Stimulated activated CD4-positive, alpha-beta T cell treated with anti-CD3 and anti-CD28 coated beads, Interleukin-4, amount 100 ng/mL, for 4 hours (primary cell): ENCODE measurements at places on chromosomes 5 and 9.

DNA sequence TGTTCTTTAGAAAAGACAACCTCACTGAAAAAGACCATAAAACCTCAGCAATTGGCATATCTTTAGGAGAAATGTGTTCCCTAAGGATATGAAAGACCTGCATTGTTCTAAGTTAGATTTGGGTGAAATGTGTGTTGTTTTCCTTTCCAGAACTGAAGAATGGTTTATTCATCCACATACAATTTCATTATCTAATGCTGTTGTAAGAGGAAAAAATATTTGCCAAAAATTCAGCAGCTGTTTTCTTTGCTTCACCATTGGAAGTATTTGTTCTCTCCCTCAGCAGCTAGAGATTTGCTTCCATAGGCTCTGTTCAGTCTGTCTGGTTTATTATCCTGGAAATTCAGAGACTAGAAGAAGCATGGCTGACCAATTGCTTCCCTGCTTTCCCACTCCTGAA lies 150.9 kb downstream of the ISOC1 start:
- no peak for DNase-seq

DNA sequence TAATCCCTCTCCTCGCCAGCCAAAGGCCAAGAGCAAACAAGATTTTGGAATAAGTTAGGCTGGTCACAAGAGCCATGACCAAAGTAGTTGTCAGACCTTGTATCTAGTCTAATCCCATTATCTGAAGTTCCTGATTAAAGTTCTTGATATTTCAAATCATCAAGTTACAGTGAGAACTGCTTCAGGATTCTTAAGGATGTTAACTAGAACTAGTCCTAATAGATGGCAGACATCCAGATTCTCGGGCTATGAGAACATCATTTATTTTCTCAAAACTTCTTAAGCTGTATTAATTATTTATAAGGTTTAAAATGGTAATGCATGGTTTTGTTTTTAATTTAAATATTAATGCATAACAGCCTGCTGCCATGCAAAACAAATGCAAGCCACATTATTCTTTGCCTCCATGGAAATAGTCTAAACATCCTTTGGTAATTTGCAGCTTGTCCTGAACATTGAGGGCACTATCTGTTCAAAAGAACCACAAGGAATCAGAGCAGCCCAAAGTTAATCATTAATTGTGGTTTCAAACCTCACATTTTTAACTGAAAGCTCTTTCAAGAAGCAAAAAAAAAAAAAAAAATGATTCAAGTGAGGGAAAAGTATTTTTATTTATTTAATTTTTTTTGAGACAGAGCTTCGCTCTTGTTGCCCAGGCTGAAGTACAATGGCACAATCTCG lies 95.1 kb downstream of the TTC39B start:
- no peak for DNase-seq

- DNase-seq = no peak
Measured at GRCh38 chr5:180804129-180804618, 1.6 kb upstream of the MGAT1 start.

- DNase-seq = no peak
Measured at GRCh38 chr9:132641216-132641615, 28.6 kb downstream of the DDX31 start.

DNA sequence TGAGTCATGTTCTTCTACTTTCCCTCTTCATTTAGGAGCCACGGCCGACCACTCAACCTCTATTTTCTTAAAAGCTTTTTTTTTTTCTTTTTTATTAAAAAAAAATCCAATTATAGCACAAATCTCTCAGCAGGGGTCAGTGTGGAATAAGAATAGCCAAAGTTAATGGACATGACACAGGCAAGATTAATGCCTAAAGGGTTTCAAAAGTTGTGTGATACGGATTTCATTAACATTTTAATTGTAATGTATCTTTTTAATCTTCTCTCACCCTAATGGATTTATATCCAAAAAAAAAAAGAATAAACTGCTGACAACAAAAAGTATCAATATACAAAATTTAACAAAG lies 5.4 kb downstream of the NACC2 start:
- no peak for DNase-seq

GRCh38 chr5:132237141-132237540 lies 9.5 kb upstream of the P4HA2 start:
- DNase-seq = no peak

DNA sequence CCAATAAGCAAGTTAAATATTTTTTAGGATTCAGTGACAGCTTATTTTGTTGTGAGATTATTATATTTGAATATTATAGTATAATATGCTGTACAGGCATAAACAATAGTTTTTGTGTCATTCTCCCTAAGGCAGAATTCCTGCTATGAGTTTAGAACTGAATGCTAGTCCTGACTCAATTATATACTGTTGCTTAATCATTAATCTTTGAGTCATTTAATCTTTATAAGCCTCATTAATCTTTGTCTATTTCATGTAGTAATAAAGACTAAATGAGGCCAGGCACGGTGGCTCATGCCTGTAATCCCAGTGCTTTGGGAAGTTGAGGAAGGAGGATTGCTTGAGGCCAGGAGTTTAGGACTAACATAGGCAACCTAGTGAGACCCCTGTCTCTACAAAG lies 3.6 kb upstream of the DCP2 start:
- no peak for DNase-seq

DNA sequence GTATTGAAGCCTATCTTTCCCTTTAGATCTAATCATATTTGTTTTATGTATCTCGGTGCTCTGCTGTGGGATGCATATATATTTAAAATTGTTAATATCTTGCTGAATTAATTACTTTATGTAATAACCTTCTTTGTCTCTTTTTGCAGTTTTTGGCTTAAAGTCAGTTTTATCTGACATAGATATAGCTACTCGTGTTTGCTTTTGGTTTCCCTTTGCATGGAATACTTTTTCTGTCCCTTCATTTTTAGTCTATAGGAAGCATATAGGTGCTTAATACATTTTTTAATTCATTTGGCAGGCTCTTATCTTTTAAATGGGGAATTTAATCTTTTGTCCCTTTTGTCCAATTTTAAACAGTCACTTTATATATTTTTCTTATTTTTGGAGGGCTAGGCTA lies 360.6 kb upstream of the PRR16 start:
- no peak for DNase-seq

DNA sequence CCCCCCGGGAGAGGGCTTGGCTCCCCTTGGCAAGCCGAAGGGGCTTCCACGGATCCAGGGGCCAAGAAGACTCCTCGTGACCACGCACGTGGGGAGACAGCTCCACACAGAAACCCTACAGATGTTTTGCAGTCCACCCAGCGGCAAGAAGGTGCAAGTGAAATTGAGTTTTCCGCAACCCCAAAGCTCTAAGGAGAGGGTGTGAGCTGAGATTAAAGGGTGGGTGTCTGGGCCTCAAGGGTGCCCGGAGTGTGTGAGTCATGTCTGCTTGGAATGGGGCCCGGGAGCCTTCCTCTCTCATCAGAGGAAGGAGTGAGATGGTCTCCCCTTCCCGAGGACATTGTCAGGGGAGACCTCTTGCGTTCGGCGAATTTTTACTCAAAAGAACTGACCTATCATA lies 79.1 kb downstream of the OLFM1 start:
- DNase-seq = no peak

- no peak for DNase-seq
Measured at GRCh38 chr9:95626341-95626740, 109.6 kb upstream of the PTCH1 start.

GRCh38 chr5:119323601-119324000 lies 32.2 kb upstream of the TNFAIP8 start:
- DNase-seq = no peak

DNA sequence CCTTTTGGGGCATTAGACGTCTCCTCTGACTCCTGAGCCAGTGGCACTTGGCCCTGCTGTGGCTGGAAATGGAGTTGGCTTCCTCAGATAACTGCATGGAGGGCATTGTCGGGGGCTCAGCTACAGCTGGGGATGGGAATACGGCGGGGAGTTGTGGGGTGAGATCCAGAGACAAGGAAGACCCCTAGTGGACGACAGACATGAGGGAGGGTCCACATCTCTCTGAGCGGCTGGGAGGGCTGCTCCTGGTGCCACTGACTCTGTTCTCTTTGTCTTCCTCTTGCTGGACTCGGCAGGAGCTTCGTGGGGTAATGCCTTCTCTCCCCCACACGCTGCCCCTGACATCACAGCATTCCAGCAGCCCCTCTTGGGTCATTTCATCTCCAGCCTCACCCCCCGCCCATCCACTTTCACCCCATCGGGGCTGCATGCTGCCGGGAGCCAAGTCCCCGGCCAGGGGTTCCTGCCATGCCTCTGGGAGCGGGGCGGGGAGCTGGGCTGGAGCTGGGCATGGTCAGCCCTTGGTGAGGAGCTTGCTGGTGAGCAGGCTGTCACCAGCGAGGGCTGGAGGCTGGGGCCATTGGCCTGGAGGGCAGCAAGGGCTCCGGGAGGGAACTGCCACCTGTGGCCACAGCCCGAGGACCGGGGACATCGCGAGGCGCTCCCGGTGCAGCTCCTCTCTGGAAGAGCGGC lies 172.3 kb downstream of the CACNA1B start:
- no peak for DNase-seq

DNA sequence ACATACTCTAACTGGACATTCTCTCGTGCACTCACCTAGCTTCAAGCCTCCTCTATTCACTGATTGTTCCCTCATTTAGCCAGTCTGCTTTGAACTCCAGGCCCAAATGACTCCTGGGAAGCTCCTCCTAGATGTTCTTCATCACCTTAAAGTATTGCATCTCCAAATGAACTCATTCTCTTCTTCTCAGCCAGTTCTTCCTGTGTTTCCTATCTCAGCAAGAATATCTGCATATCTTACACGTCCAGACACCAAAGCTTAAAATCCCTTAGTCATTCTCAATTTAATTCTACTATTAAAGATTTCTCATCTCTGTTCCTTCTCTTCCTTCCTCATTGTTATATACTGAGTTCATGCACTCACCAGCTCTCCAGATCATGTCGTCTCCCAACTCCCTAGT lies 118.6 kb upstream of the DAB2 start:
- no peak for DNase-seq

- no peak for DNase-seq
Measured at GRCh38 chr5:60776343-60776742, 67.7 kb downstream of the ELOVL7 start.

DNA sequence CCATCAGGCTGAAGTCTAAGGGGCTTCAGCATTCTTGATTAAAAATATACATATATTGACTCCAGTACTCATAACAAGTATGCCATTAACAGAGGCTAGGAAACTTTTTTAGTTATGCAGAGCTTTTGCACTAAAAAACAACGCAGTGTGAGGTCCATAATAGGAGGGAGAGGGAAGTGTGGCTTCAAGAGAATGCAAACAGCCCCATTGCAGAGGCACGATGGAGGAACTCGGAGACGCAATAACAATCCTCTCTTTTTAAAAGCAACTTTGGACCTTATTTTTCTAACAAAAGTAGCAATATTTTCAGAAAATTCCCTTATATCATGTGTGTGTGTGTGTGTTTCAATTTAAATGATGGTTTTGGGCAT lies 150.0 kb upstream of the PTCH1 start:
- no peak for DNase-seq

- DNase-seq = no peak
Measured at GRCh38 chr9:87732756-87733155, 6.8 kb downstream of the CTSL start.

- DNase-seq = no peak
Measured at GRCh38 chr9:131701436-131701781, 38.5 kb downstream of the RAPGEF1 start.

- DNase-seq = no peak
Measured at GRCh38 chr5:154371687-154372086, 74.1 kb upstream of the SAP30L start.

GRCh38 chr5:126540631-126541030 lies 54.4 kb downstream of the ALDH7A1 start:
- no peak for DNase-seq

GRCh38 chr9:38292480-38292879 lies 100.0 kb upstream of the ALDH1B1 start:
- DNase-seq = no peak

- no peak for DNase-seq
Measured at GRCh38 chr5:8848997-8849594, 696.8 kb downstream of the SEMA5A start.

DNA sequence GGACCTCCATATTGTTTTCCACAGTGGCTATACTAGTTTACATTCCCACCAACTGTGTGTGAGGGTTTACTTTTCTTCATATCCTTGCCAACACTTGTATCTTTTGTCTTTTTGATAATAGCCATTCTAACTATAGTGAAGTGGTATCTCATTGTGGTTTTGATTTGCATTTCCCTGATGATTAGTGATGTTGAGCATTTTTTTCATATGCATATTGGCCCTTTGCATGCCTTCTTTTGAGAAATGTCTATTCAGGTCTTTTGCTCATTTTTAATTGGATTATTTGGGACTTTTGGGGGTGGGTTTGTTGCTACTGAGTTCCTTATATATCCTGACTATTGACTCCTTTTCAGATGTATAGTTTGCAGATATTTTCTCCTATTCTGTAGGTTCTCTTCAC lies 44.4 kb downstream of the FEM1C start:
- no peak for DNase-seq

GRCh38 chr9:70924895-70925547 lies 196.4 kb downstream of the TRPM3 start:
- DNase-seq = no peak

DNA sequence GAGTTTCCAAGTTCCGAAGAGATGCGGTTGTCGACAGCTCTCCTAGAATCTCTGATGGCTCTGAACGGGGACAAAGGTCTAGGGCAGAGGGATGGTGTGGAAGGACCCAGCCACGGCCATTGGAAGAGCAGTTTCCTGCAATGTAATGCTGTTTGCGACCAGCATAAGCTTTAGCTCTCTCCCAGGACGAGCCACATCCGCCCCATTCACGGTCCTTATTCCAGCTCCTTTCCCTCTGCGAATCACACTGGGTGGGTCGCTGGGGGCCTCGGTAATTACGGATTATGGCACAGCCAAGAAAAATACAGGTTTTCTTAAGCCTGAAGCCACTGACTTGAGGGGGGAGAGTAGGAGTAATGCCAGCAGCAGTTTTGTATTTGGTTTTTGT lies 22.7 kb downstream of the ANXA2R start:
- peak; percentile 21 for DNase-seq

DNA sequence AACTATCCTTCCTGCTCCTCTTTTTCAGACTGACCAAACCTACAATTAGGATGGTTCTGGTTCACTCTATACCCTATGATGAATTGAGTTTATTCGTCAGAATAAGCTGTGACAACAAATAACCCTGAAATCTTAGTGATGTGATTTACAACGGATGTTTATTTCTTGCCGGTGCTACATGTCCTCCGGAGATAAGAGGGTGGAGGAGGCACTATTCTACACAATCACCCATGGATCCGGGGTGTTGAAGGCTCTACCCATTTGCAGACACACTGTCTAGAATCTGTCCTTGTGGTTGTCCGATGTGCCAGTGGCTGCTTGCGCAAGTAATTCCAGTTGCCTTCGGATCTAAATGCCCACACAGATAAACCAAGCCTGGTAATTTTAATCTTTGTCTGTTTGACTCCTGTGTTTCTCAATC lies 44.7 kb downstream of the CDC14B start:
- no peak for DNase-seq

DNA sequence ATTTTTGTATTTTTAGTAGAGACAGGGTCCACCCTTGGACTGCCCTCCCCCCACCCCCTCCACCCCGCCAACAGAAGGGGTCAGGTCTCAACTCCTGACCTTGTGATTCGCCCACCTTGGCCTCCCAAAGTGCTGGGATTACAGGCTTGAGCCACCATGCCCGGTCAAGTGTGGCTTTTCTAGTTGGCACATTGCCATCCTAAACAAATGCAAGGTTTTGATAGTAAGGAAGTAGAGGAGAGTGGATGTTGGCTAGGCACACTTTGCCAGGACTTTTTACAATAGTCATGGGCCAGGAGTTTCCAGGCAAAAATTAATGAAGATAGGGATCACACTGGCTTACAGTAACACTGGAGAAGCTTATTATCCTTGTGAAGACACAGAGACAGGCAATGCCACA lies 62.4 kb downstream of the GALNT12 start:
- no peak for DNase-seq

GRCh38 chr9:4689687-4690104 lies 10.3 kb downstream of the CDC37L1 start:
- DNase-seq = no peak
